ENCODE measurements at places on chromosomes 7 and 10. TPM values are rescaled to one million over a fixed set of nuclear protein-coding genes. Genes with fewer than 3 reads are reported as not detected.

- H3K27ac ChIP-seq: no peak overlapping the region
- peak; percentile 61 for DNase-seq
- H3K4me3 ChIP-seq: no peak overlapping the region
- H3K27me3 ChIP-seq: no peaks in the 10 kb centered on the region
- H3K4me1 ChIP-seq: no peaks in the 10 kb centered on the region
Observed at GRCh38 chr10:45008524-45009161, 7.9 kb downstream of the ZNF22 start.

DNA sequence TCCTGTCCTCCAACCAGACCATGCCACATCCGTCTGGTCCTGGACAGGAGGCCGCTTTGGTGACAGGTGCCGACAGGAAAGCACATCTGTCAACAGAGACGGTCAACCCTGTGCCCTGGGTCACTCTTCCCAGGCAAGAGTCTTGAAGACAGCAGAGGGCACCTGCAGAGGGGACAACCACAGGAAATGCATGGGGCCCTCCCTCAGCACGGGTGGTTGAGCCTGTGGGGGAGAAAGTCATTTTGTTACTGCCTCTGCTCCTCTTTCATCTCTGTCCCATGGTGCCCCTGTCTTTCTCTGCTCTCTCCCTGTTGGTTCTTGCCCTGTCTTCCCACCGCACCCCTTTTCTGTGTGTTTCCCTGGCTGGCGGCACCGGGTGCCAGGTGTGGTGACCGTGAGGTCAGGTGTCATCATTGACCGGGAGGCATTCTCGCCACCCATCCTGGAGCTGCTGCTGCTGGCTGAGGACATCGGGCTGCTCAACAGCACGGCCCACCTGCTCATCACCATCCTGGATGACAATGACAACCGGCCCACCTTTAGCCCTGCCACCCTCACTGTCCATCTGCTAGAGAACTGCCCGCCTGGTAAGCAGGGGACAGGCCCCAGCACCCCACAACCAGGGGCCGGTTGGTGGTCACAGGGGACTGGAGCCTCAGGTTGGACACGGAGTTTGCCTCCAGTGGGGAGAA is 17.6 kb upstream of the VSIR start:
- H3K4me3 ChIP-seq: no peak overlapping the region
- no peak overlapping the region for H3K27ac ChIP-seq
- H3K36me3 ChIP-seq: no peaks in the 10 kb centered on the region
- no peak for DNase-seq
- H3K4me1 ChIP-seq: no peaks in the 10 kb centered on the region

GRCh38 chr10:15223174-15223573 is 54.7 kb upstream of the NMT2 start:
- H3K4me1 ChIP-seq: no peaks in the 10 kb centered on the region
- no peak overlapping the region for H3K27ac ChIP-seq
- DNase-seq: no peak
- peaks cover 8% of the 10 kb centered on the region for H3K36me3 ChIP-seq
- H3K4me3 ChIP-seq: no peak overlapping the region

GRCh38 chr7:12984117-12984516 is 296.7 kb downstream of the ARL4A start:
- no peak for DNase-seq
- no peaks in the 10 kb centered on the region for H3K36me3 ChIP-seq
- no peak overlapping the region for H3K4me3 ChIP-seq

The GRID2IP gene
- total RNA-seq: 0.05 TPM

DNA sequence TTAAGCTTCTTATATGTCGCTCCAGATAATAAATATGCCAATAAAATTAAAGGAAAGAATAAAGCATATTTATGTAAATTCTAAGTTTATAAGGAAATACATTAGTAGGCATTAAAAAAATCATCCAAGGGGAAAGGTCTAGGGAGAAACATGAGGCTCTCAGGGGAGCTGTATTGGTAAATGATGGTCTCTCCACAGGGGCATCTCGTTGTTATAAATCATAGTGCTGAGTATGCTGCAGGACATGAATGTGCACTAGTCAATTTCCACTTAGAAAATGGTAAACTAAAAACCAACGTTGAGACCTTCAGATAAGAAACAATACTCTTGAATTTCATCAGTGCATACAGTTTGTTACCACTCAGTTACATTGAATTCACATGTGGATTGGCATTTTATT is 194.0 kb upstream of the AHR start:
- no peak for DNase-seq
- no peak overlapping the region for H3K4me3 ChIP-seq
- no peaks in the 10 kb centered on the region for H3K36me3 ChIP-seq

The CACNB2 gene
- not detected for total RNA-seq

DNA sequence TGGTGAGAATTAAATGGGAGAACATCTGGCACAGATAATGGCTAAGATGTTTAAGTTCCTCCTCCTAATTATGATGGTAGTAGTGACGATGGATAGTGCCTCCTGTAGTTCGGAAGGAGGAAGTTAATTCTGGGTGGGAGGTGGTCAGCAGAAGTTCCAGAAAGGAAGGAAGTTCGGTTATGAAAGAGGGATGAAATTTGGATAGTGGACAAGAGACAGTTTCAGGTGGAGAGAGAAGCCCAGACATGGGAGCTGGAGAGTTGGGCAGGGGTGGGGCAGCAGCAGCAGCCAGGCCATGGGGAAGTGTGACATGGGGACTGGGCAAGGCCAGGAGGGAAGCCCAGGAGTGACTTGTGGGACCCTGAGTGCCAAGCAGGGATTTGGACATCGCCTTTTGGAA is 99.5 kb downstream of the CCNY start:
- H3K4me1 ChIP-seq: no peaks in the 10 kb centered on the region
- H3K27me3 ChIP-seq: no peaks in the 10 kb centered on the region

GRCh38 chr10:8192301-8192700 is 137.8 kb downstream of the GATA3 start:
- no peak overlapping the region for H3K4me3 ChIP-seq
- H3K27ac ChIP-seq: no peak overlapping the region
- no peaks in the 10 kb centered on the region for H3K4me1 ChIP-seq
- H3K36me3 ChIP-seq: no peaks in the 10 kb centered on the region

GRCh38 chr10:97882142-97883091 is 32.8 kb downstream of the GOLGA7B start:
- no peak overlapping the region for H3K4me3 ChIP-seq
- no peak overlapping the region for H3K27ac ChIP-seq
- no peaks in the 10 kb centered on the region for H3K4me1 ChIP-seq
- H3K36me3 ChIP-seq: no peaks in the 10 kb centered on the region
- H3K27me3 ChIP-seq: no peaks in the 10 kb centered on the region

GRCh38 chr10:43685744-43686143 is 37.1 kb upstream of the ZNF32 start:
- no peak for DNase-seq
- no peak overlapping the region for H3K27ac ChIP-seq
- no peaks in the 10 kb centered on the region for H3K4me1 ChIP-seq
- no peak overlapping the region for H3K4me3 ChIP-seq
- H3K36me3 ChIP-seq: no peaks in the 10 kb centered on the region

- no peak overlapping the region for H3K27ac ChIP-seq
- H3K4me3 ChIP-seq: no peak overlapping the region
- no peaks in the 10 kb centered on the region for H3K36me3 ChIP-seq
Observed at GRCh38 chr10:12487366-12487765, 138.0 kb downstream of the CAMK1D start.

The TMEM178B gene
- total RNA-seq: not detected

The PODXL gene
- total RNA-seq: 1.1 TPM

The CCSER2 gene
- 133 TPM for total RNA-seq

The CUBN gene
- 0.97 TPM for total RNA-seq

GRCh38 chr10:90746829-90747228 is 111.0 kb downstream of the HTR7 start:
- DNase-seq: no peak
- no peaks in the 10 kb centered on the region for H3K36me3 ChIP-seq
- H3K27me3 ChIP-seq: no peaks in the 10 kb centered on the region
- H3K4me3 ChIP-seq: no peak overlapping the region
- H3K4me1 ChIP-seq: no peaks in the 10 kb centered on the region

- H3K27ac ChIP-seq: no peak overlapping the region
- H3K4me1 ChIP-seq: no peaks in the 10 kb centered on the region
- no peaks in the 10 kb centered on the region for H3K36me3 ChIP-seq
Observed at GRCh38 chr10:25758041-25758457, 176.0 kb upstream of the MYO3A start.

DNA sequence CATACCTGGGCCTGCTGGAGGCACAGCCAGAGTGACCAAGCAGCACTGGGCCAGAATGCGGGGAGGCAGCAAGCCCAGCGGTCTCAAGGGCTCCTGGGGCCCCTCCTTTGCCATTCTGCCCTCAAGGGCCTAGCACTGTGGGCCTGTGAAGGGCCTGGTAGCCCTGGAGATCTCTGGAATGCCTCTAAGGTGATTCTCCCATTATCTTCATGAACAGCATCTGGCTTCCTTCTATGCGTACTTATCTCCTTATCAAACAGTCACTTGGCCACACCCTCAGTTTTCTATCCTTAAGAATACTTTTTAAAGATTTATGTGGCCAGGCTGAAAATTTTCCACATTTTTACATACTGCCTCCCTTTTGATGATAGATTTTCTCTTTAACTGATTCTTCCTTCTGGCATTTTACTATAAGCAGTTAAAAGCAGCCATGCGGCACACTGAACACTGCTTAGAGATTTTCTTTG is 67.5 kb upstream of the CCNY start:
- H3K4me3 ChIP-seq: no peak overlapping the region
- no peaks in the 10 kb centered on the region for H3K4me1 ChIP-seq
- DNase-seq: no peak
- H3K27me3 ChIP-seq: no peaks in the 10 kb centered on the region

DNA sequence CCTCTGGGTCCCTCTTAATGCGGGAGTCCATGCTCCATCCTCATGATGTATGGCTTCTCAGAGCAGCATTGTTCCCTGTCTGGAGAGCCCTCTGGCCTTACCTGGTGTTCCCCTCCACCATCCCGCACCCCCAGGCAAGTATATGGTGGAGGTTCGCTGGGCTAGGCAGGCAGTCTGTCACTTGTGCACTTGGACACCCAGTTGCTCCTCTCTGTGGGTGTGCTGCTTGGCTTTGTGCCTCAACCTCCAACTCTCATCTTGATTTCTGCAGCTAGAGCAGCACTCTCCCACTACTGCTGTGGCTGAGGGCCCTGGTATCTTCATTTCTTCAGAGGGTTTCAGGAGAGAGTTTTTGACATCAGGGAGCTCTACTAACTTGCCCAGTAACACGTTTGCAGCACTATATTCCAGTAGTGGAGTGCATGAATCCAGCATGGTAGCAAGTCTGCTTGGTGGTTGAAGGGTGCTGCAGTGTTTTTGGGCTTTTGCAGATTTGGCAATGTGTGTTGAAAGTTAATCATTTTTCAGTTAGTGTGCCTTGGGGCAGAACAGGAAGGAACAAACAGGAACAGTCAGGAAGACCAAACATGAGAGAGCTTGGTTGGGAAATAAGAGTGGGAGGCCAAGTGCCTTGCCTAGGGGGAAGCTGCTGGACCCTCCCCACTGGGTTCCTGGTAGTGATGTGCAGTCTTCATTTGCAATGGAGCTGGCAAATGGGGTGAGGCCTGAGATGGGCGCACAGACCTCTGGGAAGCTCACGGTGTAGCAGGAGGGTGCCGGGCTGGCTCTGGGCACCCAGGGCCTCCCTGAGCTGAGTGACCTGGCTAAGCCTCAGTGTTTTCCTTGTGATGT is 37.4 kb downstream of the TSPAN14 start:
- H3K27ac ChIP-seq: peak overlapping the region; percentile 36
- DNase-seq: no peak
- peaks cover 98% of the 10 kb centered on the region for H3K4me1 ChIP-seq
- no peaks in the 10 kb centered on the region for H3K27me3 ChIP-seq

DNA sequence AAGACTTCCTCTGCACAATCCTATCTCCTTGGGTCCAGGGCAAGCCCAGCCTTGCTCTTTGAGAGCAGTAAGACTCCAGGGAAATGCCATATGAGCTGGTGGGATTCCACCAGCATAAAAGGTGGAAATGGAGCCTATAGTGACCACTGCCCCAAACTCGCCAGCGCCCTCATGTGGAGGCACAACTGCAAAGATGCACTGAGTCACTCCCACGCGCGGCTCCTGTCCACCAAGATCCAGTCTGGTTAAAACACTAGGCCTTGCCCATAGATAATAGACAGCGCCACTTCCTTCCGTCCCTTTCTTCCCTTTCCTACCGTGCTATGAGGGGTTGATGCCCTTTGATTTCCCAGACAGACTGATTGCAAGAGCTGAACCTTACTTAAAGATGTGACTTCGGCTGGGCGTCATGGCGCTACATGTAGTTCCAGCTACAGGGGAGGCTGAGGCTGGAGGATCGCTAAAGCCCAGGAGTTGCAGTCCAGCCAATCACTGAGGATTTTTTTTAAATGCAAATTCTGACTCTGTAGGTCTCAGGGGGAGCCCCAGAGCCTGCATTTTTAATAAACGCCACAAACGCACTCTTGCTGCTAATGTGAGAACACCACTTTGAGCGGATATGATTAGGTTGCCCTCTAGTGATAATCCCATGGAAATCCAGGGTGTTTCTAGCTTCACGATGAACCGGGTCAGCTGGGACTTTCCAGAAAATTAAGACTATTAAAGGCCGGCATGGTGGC is 136.5 kb downstream of the EPC1 start:
- no peak overlapping the region for H3K27ac ChIP-seq
- DNase-seq: peak; percentile 3
- no peaks in the 10 kb centered on the region for H3K4me1 ChIP-seq
- H3K36me3 ChIP-seq: no peaks in the 10 kb centered on the region
- no peak overlapping the region for H3K4me3 ChIP-seq
- no peaks in the 10 kb centered on the region for H3K27me3 ChIP-seq

The PCBD1 gene
- 4.5 TPM for total RNA-seq

DNA sequence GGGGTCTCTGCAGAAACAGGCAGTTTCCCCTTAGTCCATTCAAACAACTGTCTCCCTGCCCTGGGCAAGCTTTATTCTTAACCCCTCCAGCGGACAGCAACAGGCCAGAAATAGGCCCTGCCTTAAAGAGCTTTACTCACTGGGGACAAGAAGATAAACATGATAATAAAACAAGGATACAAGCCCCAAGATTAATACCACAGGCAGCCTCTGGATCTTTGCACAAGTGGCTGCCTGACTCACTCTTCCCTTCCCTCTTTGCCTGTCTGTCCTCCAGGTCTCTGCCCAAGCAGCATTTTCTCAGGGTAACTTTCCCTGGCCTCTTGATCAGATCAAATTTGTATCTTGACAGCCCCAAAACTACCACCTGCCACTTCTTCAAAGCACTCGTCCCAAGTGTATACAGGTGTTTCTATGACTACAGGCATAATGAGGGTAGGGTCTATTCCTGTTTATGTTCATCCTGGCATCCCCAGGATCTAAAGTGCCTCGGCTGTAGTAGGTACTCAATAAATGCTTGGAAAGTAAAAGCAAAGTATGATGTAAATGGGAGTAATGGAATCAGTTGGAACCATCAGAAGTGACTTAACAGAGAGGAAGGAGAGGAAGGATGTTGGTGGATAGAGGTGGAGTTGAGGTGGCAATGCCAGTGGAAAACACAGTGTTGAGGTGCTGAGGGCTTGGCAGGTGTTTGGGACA is 7.0 kb upstream of the CAMK2G start:
- no peaks in the 10 kb centered on the region for H3K36me3 ChIP-seq
- no peak for DNase-seq
- H3K4me1 ChIP-seq: peaks cover 8% of the 10 kb centered on the region

The ELAPOR2 gene
- 6.4 TPM for total RNA-seq

DNA sequence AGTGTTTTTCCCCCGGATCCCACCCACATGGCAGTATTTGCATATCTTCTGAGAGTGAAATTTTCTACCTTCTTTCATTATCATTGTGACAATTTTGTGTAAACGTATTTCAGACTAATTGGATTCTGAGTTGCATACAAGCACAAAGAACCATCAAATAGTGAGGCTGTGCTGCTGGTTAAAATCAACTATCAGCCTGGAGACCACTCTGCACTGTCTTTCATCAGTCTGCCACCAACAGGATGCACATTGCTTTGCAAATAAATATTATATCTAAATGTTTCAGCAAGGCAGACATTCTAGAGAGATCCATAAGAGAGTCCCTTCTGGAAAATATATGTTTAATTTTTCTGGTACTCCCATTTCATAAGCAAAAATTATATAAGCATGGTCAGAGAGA is 851.8 kb downstream of the XPNPEP1 start:
- H3K27ac ChIP-seq: no peak overlapping the region
- H3K4me1 ChIP-seq: no peaks in the 10 kb centered on the region
- H3K27me3 ChIP-seq: no peaks in the 10 kb centered on the region
- no peak overlapping the region for H3K4me3 ChIP-seq
- no peaks in the 10 kb centered on the region for H3K36me3 ChIP-seq
